Panc1 (cell line): ENCODE measurements at places on chromosomes 6 and 20.

GRCh38 chr6:53866226-53866625 lies 71.4 kb downstream of the LRRC1 start:
- no peak for DNase-seq

- no peak for DNase-seq
Measured at GRCh38 chr6:163132050-163132750, 282.3 kb upstream of the QKI start.

GRCh38 chr6:163965426-163966348 lies 551.2 kb downstream of the QKI start:
- DNase-seq = no peak

GRCh38 chr6:4935486-4935885 lies 68.4 kb downstream of the RPP40 start:
- no peak for DNase-seq

- DNase-seq = no peak
Measured at GRCh38 chr6:149389509-149390297, 10.4 kb upstream of the SUMO4 start.

DNA sequence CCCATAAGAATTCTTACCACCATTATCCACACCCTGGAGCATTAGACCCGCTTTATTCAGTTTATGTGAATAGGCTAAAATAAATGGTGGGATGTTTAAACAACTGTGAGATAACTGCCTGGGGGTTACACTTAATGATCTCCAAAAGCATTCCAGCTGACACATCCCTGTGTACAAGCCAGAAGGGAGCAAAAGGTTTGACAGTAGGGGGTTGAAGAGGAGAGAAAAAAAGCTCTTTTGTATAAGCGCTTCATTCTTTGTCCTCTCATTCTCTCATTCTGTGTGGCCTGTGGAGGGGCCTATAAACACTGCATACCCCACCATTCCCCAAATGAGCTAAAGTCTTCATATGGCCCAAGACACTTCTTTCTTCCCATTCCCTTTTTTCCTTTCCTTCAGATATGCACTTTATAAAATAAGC lies 30.8 kb upstream of the COL21A1 start:
- DNase-seq = no peak

- no peak for DNase-seq
Measured at GRCh38 chr6:1453024-1453423, 63.6 kb downstream of the FOXF2 start.

- DNase-seq = no peak
Measured at GRCh38 chr6:135270676-135271536, 89.8 kb downstream of the MYB start.
